ENCODE measurements at places on chromosomes 1 and 21.

GRCh38 chr1:160538985-160539651 lies 16.1 kb upstream of the SLAMF6 start:
- DNase-seq, result no peak

GRCh38 chr1:19452221-19452663 lies 33.1 kb downstream of the CAPZB start:
- no peak for DNase-seq

DNA sequence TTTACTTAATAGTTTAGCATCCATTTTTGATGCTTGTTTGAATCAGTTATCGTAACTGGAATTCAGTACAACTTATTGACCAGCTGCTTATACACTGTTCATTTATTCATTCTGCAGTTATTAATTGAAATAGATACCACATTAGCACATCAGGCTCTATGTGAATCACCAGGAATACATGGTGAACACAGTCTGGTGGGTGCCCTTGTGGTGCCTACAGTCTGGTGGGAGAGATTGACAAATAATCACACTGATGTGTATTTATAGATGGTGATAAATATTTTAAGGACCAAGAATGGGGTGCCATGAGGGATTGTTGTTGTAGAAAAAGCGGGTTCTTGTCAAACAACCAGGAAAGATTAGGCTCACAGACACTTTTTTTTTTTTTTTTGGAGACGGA lies 87.6 kb downstream of the ZFYVE9 start:
- DNase-seq, result no peak

GRCh38 chr1:231420959-231421545 lies 1.0 kb downstream of the EGLN1 start:
- DNase-seq, result no peak

DNA sequence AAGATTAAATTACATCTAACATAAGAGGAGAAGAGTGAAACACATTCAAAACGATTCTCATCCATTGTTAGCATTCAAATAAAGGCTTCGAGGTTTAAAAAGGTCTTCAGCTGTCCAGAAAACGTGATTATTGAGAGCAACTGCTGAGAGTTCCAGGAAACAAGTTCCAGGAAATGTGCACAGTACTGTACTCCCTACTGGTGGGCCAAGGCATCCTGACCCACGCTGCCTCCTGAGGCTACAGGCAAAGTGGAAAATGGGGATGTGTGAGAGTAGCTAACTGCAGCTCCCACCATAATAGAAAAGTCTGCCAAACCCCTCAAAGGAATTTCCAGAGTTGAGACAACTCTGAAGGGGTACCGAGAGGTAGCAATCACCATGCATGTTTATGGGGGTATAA lies 2.0 kb downstream of the VAV3 start:
- no peak for DNase-seq

GRCh38 chr1:24888061-24888970 lies 41.8 kb downstream of the RUNX3 start:
- no peak for DNase-seq

GRCh38 chr1:119743308-119743707 lies 25.4 kb downstream of the HMGCS2 start:
- DNase-seq, result no peak

Measured in fibroblast of skin of left quadriceps (primary cell).